ENCODE measurements at places on chromosomes 13 and 19.

DNA sequence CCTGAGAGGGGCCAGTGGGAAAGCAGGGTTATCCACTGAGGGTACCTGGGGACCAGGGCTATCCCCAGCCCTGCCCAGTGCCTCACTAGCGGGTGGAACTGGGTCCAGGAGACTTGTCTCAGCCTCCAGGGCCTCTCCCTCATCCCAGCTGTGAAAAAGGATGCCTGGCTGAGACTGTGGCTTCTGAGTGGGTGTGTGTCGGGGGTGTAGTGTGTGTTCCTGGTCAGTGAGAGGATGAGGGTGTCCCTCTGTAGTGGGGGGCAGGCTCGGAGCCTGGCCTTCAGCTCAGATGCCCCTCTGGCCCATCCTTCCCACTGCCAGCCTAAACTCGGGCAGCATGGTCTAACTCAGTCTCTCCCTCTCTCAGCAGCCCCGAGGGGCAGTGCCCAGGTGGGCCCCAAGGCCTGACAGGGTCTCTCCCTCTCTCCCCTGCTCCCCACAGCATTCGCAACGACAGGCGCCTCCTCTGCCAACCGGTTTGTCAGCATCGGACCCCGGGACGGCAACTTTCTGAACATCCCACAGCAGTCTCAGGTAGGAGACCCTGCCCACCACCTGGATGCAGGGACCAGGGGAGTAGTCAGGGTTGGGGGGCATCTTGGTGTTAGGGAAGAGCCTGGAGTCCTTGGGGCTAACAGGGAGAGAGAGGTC is 12.7 kb downstream of the LYL1 start:
- DNase-seq: no peak

DNA sequence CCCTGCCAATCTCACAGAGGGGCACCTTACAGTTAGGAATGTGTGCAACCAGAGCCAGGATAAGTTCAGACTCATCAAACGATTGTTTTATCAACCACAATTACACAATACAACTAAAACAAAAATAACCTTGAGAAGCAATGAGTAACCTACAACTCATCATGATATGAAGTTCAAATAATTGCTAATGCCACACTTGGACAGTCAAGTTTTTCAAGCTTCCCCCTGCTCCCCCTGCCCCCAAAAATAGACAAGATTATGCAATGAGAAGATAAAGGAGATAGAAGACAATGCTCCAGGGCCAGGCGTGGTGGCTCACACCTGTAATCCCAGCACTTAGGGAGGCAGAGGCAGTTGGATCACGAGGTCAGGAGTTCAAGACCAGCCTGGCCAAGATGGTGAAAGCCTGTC is 13.6 kb upstream of the KPNA3 start:
- DNase-seq: no peak

DNA sequence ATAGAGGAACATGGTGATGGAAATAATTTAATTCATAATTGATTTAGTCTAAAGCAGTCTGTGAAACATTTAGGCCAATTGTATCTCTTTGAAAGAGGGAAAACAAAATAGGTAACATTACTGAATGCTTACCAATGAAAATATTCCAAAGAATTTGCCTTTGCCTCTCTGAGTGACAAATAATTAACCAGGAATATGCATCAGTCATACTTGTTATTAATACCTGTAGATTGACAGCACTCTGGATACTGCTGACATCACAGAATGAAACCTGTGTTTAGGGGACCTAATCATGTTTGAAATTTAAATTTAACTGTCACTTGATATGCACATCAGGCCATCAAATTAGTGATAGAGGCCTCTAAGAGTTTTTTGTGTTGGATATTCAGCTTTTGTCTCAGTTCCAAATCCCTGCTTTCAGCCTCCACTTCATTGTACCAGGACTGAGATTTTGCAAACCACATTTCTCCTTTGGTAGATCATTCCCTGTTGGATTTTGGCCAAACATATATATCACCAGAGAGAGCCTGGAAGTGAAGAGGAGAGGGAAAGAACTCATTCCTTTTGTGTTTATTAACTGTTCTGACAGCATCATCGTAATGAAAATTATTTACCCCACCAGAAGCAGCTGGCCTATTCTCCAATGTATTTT is 64.8 kb upstream of the KLHL1 start:
- DNase-seq: no peak

- peak; percentile 99 for DNase-seq
Measured at GRCh38 chr19:2168619-2169424, 5.1 kb downstream of the DOT1L start.

DNA sequence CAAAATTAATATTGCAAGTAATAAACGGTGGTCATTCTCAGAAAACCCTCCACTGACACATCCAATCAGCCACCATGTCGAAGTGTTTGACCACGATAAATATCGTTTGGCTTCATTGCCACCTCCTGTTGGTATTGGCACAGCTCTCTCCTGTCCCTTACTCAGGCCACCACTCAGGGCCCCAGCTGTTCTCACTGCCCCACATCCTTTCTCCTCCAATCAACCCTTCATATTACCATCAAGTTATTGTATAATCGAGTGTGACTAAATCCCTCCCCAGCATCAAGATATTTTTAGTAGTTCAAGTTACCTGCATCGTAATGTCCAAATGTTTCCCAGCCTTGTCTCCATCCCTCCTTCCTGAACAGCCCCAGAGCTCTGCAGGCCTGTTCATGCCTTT is 50.4 kb downstream of the SACS start:
- no peak for DNase-seq

DNA sequence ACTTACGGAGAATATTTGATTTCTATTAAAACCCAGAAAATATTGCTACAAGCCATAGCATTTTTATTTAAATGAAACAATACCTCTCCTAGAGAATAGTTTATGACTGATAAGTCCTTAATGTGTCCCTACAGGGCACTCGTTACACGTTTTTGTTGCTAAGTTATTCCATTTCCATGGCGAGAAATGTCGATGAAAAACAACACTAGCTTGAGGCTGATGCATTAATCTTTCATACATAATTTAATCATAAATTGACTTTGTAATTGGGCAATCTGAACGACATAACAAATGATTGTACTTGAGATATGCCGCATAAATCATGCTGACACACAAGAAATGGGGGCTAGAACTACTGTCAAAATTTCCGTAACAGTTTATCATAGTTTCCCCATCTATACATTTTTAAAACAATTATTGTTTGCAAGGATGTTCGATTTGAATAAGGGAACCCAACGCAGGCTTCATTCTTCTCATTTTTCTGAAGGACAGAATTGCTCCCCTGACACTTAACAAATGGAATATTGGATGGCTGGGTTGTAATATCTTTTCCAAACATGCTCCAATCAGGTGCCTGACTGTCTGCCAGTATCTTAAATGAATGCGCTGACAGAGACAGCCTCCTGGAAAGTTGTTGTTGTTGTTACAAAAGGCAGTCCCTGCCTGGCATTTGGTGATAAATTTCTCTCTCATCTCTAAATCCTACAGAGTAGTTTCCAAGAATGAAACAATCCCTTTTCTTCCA is 61.9 kb downstream of the FLT1 start:
- DNase-seq: no peak

DNA sequence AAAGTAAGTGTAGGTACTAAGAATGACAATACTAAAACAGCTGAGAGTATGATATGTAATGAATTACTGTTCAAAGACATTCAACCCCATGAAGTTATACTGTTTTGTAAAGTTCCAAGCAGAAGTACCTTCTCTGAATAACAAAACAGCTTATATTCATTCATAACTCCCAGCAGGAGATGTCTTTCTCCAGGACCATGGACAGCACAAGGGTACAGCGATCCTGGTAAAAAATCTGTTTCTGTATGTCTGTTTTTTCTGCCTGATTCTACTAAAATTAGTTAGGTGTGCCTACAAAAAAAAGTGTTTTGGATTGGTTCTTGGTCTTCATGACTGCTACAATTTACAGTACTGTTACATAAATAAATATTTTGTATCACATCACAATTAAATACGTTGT is 172.5 kb upstream of the SLITRK5 start:
- peak; percentile 42 for DNase-seq

DNA sequence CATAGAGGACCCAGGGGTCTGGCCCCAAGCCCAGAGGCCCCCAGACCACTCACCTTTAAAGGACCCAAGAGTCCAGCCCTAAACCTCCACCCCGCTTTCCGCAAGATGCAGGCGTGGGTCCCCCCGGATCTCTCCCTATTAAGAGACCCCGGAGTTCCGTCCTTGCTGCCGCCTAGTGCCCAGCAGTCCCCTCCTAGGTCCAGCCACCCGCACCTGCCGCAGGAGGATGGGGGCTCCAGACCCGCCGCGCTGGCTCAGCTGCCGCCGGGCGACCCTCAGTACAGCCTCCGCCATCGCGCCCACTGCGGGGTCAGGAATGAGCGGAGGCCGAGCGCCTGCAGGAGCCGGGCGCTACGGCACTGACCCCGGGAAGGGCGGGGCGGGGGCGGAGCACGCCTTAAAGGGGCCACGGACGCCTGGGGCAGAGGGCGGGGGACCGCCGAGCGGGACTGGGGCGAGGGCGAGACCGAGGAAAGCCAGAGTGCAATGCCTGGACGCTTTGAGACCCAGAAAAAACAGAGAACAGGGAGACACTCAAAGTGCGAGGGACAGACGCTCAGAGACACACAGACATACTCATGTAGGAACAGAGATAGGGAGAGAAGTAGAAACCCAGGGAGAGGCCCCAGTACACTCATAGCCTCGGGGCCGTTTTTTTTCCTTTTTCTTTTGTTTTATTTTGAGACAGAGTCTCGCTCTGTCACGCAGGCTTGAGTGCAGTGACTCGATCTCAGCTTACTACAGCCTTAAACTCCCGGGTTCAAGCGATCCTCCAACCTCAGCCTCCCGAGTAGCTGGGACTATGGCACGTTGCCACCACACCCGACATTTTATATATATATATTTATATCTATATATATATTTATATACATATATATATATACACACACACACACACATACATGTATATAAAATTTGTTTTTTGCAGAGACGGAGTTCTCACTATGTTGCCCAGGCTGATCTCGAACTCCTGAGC is at the start of gene ETHE1:
ETHE1 (minus strand) TSS at position 318 of the 976 bp plus-strand sequence; CDS start at position 294, 24 bp downstream.
- DNase-seq: peak; percentile 78

DNA sequence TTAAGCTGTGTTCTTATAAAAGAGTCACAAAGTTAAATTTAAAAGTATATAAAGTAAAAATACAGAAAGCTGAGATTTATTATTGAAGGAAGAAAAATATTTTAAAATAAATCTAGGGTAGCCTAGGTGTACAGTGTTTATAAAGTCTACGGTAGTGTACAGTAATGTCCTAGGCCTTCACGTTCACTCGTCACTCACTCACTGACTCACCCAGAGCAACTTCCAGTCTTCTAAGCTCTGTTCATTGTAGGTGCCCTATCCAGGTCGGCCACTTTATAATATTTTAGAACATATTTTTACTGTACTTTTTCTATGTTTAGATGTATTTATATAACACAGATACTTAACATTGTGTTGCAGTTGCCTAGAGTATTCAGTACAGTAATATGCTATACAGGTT is 47.4 kb downstream of the NDFIP2 start:
- DNase-seq: peak; percentile 4

GRCh38 chr13:39486758-39487157 is 116.2 kb downstream of the LHFPL6 start:
- DNase-seq: no peak

DNA sequence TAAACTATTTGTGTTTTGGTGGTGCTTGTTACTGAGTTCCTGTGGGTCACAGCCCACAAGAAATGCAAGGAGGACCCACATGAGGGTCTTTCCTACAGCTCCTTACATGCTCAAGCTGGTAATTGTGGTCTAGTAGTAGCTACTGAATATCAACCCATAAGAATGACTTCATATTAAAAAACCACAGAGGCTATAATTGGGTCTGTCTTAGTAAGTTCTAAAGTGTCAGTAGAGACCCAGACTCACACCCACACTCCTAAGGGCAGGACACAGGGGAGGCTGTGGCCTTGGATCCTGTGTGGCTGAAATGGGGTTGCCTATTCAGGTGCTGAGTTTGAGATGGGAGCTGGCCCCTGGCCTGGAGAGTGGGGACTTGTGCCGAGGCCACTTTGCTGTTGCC is 19.6 kb downstream of the TFDP1 start:
- DNase-seq: no peak

DNA sequence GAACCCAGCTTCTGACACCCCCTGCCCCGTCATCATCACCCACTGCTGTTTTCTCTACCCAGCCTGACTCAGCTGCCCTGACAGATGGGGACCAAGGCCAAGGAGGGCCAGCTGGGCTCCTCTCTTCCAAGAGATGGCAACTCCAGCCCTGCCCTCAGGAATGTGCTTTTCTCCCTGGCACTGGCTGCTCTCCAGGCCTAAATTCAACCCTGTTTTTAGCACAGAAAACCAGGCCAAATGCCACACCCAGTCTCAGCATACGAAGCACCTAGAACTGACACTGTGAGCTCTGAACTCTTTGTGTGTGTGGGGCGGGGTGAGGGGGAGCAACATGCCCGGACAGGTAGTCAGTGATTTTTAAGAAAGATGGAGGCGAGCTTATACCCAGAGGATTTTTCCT is 23.4 kb upstream of the IGFL1 start:
- no peak for DNase-seq

DNA sequence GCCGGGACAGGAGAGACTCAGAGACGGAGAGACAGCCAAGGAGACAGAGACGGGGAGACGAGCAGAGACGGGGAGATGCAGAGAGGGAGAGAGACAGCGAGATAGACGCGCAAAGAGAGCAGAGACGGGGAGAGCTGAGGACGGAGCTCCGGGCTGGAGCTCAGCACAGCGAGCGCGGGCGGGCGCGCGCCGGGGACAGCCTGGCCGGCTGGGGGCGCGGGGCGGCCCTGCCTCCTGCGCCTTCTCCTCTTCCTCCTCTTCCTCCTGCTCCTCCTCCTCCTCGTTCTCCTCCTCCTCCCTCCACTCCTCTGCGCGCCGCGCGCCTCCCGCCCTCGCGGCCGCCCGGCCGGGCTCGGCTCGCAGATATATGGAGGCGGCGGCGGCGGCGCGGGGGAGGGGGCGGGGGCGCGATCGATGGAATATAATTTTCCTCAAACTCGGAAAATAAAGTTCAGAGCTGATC is at the start of gene ERFL:
ERFL (minus strand) TSS at position 229 of the 463 bp plus-strand sequence. CDS start 15,530 bp downstream, outside the sequence.
- DNase-seq: peak; percentile 43

GRCh38 chr19:55212447-55212846 is 3.1 kb upstream of the PTPRH start:
- peak; percentile 86 for DNase-seq

DNA sequence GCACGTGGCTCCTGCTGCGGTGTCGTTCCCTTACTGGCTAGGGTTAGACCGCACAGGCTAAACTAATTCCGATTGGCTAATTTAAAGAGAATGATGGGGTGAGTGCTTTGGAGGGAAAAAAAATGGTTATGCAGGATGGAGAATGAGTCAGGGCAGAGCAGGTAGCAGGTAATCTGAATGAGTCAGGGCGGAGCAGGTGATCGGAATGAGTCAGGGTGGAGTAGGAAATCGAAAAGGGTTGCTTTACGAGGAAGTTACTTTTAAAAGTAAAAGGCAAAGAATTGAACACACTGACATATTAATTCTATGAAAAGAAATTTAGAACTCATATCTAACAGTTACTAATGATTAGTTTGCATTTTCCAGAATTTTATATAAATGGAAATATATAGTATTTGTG is 335.5 kb downstream of the FOXO1 start:
- no peak for DNase-seq

- DNase-seq: no peak
Measured at GRCh38 chr13:113729187-113730019, 29.6 kb upstream of the TMEM255B start.
